Activated naive CD4-positive, alpha-beta T cell treated with anti-CD3 and anti-CD28 coated beads, Interleukin-2, amount 10 ng/mL, durations not matched to agents 7 days and 5 days (primary cell): ENCODE measurements at places on chromosomes 7 and 10.

DNA sequence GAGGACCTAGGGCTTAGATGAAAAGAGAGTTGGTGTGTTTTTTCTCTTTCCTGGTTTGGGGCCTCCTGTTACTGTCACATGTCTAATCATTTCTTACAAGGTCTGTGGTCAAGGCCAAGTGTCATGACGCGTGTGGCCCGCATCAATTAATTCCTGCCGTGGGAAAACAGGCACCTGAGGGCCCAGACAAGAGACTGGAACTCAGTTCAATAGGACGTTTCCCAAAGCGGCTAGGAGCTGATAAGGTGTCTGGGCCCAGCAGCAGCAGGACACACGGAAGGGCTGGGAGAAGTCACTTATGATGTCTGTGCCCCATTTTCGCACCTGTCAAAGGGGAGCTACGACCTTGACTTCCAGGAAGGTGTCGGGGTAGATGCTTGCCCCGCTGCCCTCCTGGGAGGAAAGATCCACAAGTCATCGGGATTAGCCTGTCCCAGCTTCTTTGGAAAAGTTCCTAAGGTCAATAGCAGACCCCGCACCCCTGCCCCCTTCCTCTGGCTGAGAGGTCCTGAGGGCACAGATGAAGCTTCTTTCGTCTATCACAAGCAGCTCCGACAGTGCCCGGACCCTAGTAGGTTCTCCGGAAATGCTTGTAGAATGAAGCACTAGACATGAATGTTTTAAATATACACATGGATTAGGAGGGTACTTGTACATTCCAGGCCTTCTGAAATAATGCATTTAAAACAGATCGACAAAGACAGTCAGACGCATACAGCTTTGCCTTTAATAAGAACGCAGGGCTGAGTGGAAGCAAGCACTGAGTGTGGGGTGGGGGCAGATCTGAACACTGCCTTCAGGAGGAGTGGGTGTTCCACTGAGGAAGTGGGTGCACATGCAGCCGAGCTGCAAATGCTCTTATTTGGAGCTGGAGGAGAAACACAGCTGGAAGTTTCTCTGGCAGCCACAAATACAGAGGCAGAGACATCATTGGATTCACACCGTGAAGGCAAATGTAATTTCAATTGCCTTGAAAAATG lies 237.5 kb upstream of the GRB10 start:
- DNase-seq, result no peak

- no peak for DNase-seq
Observed at GRCh38 chr7:20543500-20543899, 72.0 kb upstream of the ABCB5 start.

DNA sequence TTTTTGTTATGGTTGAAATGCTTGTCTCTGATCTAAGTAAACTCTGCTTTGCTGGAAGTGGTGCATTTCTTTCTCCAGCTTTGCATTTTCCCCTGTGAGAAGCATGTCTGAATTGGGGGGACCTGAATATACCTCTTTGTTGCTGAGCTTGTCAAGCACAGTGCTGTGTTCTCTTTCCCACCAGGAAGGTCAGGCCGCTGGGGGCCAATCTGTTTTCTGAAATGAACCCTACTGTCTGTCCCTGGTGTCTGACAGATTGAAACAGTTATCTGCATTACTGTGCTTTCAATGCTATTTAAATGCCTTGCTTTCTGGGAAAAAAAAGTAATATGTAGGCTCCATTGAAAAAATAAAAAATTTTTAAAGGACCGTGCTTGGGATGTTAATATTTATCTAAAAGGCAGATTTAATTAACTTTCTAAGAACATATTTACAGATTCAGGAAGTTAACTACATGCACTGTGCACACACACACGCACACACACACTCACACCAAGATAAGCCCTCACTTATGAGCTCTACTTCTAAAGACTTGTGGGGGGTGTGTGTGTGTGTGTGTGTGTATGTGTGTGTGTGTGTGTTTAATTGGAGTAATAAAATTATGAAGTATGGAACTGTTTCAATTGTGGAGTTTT lies 127.0 kb upstream of the FZD1 start:
- no peak for DNase-seq

DNA sequence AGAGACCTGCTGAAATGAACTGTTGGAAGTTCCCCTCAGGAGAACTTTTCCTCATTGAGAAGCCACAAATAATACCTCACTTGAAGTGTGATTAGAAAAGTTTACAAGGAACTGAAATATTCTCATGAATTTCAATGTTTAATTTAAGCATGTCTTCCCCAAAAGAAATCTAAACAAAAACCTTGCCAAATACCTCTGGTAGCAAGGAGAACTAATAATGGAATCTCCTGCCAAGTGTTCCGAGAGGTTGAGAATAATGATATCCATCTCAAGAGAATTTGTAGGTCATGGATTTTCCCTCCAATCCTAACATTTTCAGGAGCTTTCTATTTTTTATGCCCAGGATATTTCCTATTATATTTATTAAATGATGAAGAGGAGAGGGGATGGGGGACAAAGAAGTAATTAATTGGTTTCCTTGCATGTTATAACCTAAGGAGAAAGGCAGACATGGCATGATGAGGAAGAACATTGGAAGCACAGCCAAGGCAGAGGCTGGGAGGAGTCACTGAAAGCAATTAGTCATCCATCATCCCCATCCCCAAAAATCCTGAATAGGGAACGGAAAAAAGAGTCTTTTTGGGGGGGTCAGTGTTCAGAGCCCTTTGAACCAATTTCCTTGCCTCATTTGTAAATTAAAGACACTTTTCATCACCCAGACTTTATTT lies 93.6 kb upstream of the IL6 start:
- no peak for DNase-seq

GRCh38 chr10:27100813-27101347 lies 586 bp upstream of the ANKRD26 start:
- peak; percentile 52 for DNase-seq
